Motor neuron (in vitro differentiated cells): ENCODE measurements at places on chromosomes 4 and X.
A peak's percentile ranks its signal among the peaks of the same experiment; 100 is the strongest.

DNA sequence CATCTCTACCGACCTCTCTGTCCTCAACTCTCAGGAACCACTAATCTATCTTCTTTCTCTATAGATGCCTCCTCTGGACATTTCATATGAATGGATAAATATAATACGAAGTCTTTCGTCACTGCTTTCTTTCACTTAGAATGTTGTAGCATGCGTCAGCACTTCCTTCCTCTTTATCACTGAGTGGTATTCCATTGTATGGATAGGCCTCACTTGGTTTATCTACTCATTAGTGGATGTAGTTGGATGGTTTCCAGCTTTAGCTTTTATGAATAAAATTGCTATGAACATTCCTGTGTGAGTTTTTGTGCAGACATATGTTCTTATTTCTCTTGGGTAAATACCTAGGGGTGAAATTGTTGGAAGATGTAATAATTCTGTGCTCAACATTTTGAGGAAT, 528.2 kb upstream of the FAT1 start:
- ATAC-seq, result no peak

GRCh38 chr4:149223659-149224058, 592.0 kb downstream of the IQCM start:
- no peak for ATAC-seq

GRCh38 chrX:45843518-45843917, 642.8 kb upstream of the DIPK2B start:
- ATAC-seq, result no peak

DNA sequence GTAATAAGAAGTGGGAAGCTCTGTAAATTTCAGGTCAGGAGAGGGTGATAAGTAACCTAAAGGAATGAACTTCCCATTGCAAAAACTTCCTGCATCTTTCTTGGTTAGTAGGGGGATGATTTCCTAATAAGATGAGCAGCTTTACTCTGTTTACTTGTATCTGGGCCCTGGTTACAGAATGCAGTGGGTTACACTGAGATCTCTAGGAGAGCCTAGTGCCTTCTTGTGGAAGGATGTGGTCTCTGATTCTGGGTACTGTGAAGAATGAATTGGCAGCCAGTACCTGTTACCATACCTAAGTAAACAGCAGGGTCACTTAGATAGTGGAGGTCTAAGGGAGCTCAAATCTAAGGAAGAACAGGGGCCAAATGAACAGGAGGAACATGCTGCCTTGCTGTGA, 320.6 kb downstream of the ARHGAP10 start:
- no peak for ATAC-seq

DNA sequence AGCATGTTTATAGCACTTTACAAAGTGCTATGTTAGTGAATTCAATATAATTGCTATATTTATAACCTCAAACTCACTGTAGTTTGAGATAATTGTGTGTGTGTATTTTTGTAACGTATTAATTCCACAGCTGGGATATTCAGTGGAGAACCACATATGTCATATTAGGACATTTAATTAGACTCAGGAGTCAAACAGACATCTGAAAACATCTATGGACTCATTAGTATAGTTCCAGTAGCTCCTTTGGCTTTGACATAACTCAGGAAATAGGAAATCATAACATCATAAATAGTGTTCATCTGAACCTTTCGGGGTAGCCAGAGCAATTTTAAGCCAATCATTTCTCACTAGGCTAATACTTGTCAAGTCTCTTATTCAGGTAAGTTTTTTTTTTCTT, 38.8 kb downstream of the NAA11 start:
- peak; percentile 25 for ATAC-seq

GRCh38 chrX:42149281-42149680, 225.9 kb upstream of the CASK start:
- no peak for ATAC-seq

GRCh38 chr4:182809417-182810102, 107.6 kb downstream of the DCTD start:
- ATAC-seq, result no peak

GRCh38 chr4:4693258-4693657, 151.4 kb upstream of the STX18 start:
- no peak for ATAC-seq

- ATAC-seq, result no peak
These were observed 16.4 kb downstream of the TMEM154 start for GRCh38 chr4:152663203-152664066.

GRCh38 chrX:15882704-15883539, 28.3 kb upstream of the AP1S2 start:
- no peak for ATAC-seq

- ATAC-seq, result no peak
These were observed 28.5 kb upstream of the BANK1 start for GRCh38 chr4:101762025-101762424.

- no peak for ATAC-seq
These were observed 316.9 kb upstream of the NOCT start for GRCh38 chr4:138698641-138699040.

GRCh38 chrX:13752141-13752540, 17.6 kb downstream of the OFD1 start:
- ATAC-seq, result no peak

- ATAC-seq, result no peak
These were observed 51.4 kb upstream of the LSM6 start for GRCh38 chr4:146124023-146124680.

DNA sequence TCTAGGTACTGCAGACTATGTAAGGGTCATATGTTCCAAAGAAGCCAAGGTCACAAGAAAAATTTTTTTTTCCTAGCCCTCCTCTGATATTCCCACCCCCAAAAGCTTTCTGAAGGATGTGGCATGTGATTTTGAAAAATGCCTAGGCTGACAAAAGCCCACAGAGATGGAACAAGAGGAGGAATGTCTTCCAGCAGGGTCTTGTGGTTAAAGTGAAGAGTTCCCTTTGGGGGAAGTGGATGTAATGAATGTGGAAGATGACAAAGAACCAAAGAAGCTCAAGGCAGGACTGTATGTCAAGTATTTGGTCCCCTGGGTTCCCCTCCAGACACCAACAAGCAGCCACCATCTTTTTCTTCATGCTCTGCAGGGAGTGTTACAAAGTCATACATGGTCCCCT, 268.8 kb downstream of the BCOR start:
- ATAC-seq, result no peak

DNA sequence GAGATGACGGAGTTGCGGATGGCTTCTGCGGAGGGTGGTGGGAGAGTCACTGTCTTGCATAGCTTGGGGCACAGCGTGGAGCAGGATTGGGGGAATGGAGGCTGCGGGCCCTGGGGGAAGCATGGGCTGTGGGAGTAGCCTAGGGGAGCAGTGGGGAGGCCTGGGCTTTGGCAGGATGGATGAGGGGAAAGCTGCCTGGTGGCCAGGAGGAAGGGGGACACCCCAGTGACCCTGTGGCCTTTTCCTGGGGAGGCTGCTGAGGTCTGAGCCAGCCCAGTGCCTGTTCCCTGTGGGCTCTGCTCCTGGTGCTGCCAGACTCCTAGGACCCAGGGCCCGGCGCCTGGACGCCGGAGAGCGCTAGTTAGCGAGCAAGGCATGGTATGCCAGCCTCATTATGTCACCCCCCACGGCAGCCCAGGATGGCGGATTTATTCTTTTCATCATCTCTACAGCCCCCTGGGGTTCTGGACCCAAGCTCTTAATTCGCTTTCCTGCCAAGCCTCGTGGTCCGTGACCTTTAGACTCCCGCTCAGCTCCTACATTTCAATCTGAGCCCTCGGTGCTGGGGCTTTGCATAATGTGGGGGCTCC, 39.8 kb downstream of the SORCS2 start:
- ATAC-seq, result no peak

- ATAC-seq, result no peak
These were observed 41.3 kb upstream of the GPR78 start for GRCh38 chr4:8538703-8539567.

- no peak for ATAC-seq
These were observed 1627.4 kb downstream of the STIM2 start for GRCh38 chr4:28488021-28488420.

DNA sequence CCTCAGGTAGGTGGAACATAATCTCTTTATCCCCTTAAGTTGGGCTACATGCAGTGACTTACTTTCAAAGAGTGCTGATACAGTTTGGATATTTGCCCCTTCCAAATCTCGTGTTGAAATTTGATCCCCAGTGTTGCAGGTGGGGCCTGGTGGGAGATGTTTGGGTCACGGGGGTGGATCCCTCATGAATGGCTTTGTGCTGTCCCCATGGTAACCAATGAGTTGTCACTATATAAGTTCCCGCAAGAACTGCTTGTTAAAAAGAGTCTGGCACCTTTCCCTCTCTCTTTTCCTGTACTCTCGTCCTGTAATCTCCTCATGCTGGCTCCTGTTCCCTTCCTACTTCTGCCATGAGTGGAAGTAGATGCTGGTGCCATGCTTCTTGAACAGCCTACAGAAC, 71.3 kb downstream of the GLRA3 start:
- no peak for ATAC-seq

GRCh38 chrX:133698298-133698697, 283.0 kb upstream of the GPC4 start:
- ATAC-seq, result peak; percentile 55

GRCh38 chrX:11755724-11756123, 2.3 kb upstream of the MSL3 start:
- no peak for ATAC-seq

- no peak for ATAC-seq
These were observed 48.1 kb upstream of the FAM9C start for GRCh38 chrX:13092455-13092941.

- no peak for ATAC-seq
These were observed 5.1 kb downstream of the STARD8 start for GRCh38 chrX:68652326-68653170.

DNA sequence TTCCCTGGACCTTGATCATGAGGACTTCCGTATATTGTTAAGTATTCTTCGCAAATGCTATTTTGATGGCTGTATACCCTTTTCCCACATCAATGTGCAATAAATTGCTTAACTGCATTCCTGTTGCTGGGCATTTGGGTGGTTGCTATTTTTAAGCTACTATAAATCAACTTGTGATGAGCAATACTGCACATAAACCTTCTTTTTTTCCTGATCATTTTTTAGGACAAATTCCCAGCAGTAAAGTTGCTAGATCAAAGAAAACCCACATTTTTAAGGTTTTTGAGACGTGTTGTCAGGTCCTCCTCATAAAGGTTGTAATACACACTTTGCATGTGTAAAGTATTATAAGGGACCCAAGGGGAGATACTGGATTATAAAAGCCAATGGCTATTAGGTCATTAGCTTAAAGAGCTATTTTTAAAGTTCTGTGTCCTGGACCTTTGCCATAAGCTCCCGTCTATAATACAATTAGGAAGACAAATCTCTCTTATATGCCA, 35.6 kb downstream of the LIMCH1 start:
- peak; percentile 6 for ATAC-seq

DNA sequence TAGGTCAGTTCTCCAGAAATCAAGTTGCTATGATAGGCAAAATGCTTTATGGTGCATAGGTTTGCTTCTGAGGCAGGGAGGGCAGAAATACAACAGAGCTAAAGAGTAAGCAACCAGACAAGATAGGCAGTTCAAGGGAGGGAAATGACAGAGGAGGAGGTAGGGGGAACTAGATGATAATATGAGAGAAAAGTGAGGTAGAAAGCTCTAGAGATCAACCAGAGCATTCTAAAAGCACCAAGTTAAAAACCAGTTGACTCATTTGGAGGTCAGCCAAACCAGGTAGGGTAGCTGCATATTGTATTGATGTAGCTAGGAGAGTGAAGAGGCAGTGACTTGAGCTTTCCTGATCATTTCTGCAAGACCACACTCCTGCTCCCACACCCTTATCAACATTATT, 49.0 kb upstream of the SLC16A2 start:
- ATAC-seq, result no peak

- ATAC-seq, result peak; percentile 98
These were observed 55.7 kb upstream of the PPARGC1A start for GRCh38 chr4:23945451-23946017.
